ENCODE measurements at places on chromosomes 2 and 18. TPM values are rescaled to one million over a fixed set of nuclear protein-coding genes. Genes with fewer than 3 reads are reported as not detected.

Gene TEKT4
- total RNA-seq = not detected

DNA sequence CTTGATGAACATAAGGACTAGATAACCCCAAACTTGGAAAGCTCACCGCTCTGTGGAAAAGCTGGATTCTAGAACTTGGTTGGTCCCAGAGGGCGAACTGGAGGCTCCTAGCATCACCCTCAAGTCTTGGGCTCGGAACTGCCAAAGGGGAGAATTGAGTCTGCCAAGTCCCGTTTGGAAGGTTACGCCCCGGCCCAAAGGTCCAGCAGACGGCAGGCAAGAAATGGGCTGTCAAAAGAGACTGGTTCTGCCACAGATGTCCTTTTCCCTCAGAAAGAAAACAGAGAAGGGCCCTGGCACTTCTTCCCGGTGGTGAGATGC lies 182.2 kb downstream of the ANAPC1 start:
- no peak for DNase-seq

DNA sequence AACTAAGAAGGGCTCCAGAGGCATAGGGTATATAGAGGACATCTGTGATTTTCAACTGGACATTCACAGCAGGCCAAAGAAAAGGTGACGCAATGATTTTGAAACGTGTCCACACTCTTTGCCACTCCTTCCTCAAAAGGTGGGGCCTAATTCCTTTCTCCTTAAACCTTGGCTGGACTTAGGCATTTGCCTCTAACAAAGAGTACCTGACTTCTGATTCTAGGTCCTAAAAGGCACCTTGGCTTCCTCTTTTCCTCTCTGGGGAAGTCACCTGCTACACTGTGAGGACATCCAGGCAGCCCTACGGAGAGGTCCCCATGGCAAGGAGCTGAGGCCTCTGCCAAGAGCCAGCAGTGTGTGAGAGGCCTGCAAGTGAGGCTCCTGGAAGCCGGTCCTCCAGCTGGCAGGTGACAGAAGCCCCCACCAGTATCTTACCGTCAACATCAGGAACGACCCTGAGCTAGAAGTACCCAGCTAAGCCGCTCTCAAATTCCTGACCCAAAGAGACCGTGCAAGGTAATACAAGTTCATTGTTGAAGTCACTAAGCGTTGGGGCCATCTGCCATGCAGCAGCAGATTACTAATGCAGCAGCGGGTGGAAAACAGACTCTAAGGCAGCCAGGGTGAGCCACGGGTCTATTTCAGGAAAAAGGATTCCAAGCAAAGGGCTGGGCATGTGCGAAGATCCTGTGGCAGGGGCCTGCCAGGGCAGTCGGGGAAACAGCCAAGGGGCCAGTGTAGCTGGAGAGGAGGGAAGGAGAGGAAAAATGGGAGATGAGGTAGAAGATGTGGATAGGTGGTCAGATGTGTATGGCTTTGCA lies 7.4 kb upstream of the HES6 start:
- no peak for DNase-seq

DNA sequence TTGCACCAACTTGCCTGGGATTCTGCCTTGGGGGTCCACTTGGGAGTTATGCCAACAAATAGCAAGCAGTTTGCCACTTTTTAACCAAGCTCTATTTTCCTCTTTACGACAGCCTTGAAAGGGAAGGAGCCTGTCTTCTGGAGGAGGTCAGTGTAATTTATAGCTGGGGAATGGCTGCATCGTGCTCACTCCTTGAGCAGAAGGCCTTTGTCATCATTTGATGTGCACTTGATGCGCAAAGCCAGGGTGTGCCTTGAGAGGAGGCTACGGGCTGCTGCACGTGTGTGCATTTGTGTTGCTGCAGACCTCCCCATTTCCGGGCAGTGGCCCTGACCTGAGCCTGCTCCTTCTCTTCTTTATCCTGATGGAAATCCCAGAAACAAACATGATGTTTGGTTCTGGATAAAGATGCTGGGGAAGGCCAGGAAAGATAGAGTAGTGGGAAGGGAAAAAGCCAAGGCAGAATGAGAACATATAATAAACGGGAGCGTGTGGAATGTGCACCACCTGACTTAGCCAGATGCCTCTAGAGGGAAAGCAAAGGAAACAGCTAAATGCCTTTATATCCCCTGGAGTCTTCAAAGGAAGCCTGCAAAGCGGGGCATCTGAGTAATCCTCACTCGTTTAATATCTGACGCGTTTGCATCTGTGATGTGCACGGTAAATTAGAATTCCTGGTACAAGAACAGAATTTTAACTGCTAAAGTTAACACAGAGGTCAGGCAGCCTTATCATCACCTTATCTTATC lies 68.3 kb upstream of the ZNF521 start:
- no peak for DNase-seq

Gene ELOA2
- total RNA-seq = not detected

Gene LCT
- total RNA-seq = not detected

DNA sequence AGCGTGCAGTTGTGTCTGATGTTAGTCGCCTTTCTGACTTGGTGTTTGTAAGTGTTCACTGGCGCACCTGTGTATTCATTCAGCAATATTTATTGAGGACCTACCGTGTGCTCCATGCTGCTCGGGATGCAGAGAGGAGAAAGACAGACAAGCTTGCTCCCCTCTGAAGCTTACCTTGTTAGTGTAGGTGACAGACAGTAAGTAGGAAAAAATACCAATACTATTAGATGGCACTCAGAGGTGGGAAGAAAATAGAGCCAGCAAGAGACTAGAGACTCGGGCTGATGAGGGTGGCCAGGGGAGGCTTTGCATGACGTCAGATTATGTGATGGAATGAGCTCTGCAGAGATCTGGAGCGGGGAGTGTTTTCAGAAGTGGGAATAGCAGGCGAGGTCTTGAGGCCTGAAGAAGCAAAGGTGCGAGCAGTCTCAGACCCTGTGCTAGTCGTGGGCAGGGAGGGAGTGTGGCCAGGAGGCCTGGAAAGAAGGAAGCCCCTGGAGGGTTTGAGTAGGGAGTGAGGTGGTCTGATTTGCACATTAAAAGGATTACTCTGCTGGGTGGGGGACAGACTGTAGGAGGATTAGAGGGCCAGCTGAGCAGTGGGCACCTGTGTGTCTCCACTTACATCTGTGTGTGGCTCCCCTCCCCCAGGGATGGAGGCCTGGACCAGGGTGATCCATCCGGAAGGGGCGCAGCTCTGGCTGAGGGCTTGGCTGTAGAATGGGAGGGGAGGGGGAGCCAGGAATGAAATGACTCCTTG lies 11.8 kb downstream of the MTCL1 start:
- no peak for DNase-seq

DNA sequence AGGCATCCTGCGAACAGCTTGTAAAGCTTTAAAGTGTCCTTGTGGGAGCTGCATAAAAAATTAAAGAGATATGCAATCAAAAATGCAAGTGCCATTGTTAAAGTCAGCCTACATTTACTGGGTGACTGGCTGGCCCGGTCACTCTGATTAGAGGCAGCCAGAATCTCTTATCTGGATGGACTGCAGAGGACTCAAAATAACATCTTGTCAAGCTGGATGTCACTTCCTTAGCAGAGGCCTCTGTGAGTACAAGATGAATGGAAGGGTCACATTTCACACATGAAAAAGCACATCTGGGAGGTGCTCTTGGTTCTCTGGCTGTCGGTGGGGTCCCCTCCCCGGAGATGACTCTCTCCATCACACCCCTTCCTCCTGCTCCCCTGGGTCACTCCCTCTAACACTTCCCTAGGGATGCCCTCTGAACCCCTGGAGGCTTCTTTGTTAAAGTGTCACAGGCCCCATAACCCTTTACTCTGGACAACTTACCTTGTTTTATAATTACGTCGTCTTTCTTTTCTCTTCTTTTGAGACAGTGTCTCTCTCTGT lies 122.1 kb downstream of the SH3BP4 start:
- no peak for DNase-seq

Gene GNLY
- not detected for total RNA-seq

DNA sequence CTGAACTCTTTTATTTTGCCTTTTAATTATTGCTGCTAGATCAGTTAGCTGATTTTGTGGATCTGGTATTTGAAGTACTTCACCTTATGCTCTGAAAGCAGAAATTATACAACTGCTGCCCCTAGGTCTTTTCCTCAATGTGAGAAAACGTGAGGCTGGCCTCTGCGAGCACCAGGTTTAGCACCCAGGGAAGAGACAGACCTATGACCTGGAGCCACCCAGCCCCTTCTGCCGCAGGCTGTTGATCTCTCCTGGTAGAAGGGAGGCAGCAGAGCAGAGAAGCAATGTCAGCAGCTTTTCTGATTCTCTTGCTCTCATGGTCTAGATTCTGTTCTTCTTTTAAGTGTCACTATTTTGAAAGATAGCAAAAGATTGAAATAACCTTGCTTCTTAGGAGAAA lies 19.9 kb downstream of the TRAPPC12 start:
- DNase-seq = no peak

Gene LINC00305
- not detected for total RNA-seq

DNA sequence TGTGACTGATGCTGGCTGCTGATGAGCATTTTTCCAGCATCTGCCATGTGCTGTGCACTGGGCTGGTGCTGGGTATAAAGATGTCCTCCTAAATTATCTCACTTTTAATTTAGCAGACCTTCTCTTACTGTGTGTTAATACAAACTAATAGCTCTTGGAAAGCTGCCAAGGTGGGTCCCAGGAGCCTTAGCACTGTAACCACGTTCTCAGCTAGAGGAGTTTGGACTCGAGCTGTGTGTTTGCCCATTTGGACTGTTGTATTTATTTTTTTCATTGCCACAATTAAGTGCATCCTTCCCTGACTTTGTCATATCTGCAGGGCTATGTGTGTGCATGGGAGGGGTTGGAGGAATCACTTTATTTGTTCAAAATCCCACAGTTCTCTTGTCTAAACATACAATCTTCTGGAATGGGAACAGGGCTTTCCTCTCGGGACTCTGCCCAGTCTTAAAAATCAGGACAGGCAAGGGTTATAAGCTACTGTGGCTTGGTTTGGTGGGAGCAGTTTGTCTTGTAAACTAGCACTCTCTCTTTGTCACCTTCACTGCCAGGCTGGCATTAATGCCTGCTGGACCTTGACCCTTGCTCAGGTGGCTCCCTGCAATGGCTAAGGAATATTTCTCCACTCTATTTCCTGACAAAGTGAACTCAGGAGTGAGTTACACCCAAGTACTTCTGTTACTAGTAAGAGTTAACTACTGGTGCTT lies 129.7 kb upstream of the MGAT5 start:
- DNase-seq = no peak

DNA sequence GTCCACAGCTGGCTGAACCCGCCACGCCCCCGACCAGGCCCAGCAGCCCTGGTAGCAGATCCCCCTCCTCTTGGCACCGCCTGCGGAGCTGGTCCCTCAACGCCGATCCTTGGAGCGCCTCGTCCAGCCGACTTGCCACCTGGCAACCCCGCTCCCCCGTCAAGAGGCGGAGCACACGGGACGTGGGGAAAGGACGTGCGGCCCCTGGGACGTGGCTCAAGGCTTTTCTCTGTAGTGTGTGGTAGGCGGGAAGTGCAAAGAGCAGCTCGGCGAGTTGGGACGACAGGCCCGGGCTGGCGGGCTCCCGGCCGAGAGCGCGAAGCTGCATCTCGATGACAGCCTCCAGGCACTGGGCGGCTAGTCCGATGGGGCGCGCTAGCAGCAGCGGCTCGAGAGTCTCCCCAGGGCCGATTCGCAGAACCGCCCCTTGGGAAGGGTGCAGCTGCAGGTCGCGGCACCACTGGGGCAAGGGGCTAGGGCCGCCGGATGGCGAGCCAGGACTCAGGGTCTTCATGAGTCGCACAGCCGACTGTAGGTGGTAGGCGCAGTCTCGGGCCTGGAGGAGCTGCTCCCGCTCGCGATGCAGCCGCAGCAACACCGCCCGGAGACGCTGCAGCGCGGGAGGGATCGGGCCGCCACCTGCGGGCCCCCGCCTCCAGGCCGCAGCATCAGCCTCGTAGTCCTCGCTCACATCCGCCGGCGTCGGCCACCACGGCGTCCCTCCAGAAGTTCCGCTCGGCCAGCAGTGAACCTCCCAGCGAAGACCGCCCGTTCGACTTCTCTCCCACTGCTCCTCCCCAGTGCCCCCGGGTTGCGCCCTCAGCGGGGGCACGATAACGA lies 617 bp downstream of the CCDC142 start:
- no peak for DNase-seq

DNA sequence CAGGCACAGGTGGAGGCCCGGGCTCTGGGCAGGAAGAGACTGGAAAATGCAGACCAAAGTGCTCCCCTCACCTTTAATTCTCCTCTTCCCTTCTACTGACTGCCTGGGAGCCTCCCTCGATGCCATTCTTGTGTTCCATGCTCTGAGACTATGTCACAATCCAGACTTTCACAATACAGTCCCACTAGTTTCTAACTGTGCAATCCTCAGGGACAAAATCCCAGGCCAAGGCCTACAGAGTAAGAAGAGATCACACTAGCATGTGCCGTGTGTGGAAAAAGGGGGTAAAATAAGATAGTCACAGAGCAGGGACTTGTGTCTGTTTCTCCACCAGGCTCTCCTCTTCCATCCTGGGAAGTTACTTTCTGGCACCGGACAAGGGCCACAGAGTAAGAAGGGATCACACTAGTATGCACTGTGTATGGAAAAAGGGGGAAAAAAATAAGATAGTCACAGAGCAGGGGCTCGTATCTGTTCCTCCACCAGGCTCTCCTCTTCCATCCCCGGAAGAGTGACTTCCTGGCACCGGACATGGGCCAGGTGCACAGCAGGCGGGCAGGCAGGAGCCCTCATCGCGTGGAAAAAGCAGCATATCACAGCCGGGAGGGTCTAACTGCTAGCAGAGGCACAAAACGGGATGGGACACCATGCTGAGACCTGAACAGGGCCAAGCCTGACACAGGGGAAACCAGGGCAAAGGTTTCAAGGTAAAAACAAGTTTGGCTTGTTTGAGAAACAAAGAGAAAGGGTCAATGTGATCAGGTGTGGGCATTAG lies 9.6 kb downstream of the CYB5A start:
- no peak for DNase-seq

DNA sequence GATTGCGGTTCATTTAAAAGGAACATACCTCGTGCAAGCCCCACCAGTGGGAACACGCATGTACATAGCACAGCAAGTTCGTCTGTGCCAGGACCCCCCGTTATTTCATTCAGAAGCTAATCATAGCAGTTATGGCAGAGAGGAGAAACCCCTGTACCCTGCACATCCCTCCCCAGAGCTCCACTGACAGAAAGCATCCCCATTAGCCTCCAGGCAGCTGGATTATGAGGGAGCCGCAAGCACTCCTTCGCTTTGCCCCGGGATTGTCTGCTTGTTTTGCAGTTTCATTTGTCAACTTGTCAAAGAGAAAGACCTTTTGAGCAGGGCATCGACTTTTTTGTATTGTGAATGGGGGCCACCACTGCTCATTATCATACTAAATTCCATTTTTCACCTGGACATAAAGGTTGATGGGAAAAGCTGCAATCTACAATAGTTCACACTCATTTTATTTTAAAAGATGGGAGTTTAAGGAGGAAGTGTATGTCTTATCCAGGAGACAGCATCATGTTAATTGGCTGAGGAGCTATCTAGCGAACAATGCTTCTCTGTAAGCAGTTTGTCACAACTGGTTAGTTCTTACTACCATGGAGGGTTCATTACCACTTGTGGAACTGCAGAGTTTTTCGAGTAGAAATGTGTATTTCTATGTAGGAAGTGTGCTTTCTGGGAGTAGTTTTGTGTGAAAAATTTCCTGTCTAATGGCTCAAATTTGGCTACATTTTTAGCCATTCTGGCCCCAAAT lies 255.3 kb downstream of the THSD7B start:
- no peak for DNase-seq

Measured in epithelial cell of proximal tubule (primary cell).